ENCODE measurements at places on chromosomes 11 and 22. TPM values are rescaled to one million over a fixed set of nuclear protein-coding genes. Genes with fewer than 3 reads are reported as not detected.

KREMEN1 gene
- polyA plus RNA-seq: 5.1 TPM

SPTBN2 gene
- 0.41 TPM for polyA plus RNA-seq

PDE2A gene
- polyA plus RNA-seq: 0.06 TPM

CAPN5 gene
- polyA plus RNA-seq: 26.9 TPM

GRCh38 chr11:102179371-102179770 is 69.1 kb downstream of the YAP1 start:
- DNase-seq: no peak

- DNase-seq: peak; percentile 82
These were observed 293.7 kb downstream of the DDX10 start for GRCh38 chr11:108958368-108959104.

- DNase-seq: no peak
These were observed 20.8 kb upstream of the GAB2 start for GRCh38 chr11:78438298-78438975.

DNA sequence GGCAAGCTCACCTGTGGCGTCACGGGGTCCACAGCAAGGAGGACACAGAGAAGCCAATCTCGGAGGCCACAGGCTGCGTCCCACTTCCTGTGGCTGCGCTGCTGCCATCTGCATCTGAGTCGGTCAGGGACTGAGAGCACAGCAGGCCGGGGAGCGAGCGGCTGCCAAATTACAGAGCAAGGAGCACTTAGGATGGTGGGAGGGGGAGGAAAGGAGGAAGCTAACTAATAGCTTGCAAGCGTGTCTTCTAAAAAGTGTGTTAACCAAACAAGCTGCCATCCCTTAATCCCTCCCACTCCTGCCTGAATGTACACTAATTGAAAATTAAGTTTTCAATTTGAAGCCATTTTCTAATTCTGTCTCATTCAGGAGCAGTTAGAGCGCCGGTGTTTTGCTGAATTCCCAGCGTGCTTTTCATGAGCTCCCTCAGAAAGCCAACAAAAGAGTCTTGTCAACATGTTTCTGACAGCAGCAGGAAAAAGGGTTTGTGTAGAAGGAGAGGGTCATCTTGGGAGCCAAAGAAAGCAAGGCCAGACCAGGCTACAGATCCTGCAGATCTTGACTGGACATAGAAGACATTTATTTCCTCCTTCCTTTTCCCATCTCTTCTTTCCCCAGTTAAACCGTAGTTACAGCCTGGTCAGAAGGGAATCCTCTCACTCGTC is 42.4 kb upstream of the API5 start:
- no peak for DNase-seq

DNA sequence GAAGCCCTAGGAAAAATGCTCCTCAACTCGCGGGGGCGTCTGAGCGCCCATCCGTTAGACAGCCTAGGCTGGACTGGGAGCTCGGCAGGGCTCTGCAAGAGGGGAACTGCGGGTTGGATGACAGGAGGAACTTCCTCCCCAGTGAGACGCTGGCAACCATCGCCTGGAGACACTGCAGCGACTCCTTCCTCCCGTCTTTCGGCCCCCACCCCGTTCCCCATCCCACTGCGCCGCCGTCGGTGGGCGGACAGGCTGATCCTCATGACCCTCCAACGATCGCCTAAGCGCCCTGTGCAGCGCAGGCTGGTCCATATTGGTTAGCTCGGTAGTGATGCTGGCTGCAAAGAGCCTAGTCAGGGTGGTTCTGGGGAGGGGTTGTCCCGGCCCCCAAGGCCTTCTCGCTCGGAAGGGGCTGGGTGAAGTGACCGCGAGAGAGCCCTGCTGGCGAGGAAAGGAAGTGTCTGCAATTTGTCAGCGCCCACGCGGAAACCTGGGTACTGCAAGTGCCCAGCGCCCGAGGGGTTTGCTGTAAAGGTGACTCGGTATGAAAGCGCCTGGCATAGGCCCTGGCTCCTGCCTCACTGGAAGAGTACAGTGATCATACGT is 638 bp downstream of the NRGN start:
- DNase-seq: no peak

GRCh38 chr11:80814813-80815212 is 1374.0 kb upstream of the TENM4 start:
- DNase-seq: no peak

GRCh38 chr22:36366291-36366708 is 21.5 kb downstream of the MYH9 start:
- DNase-seq: peak; percentile 68

DNA sequence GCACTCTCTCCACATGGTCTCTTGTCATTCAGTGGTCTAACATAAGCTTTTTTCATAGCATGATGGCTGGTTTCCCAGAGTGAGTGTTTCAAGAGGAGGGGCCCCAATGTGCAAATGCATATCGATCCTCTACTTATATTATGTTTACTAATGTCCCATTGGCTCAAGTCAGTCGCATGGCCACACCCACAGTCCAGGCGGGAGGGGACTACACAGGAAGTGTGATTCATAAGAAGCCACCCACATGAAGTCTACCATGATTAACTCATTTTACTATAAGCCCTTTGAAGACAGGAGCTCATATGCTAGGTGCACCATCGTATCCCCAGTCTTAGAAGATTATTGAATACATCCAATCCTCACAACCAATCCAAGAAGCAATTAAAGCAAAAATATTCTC is 89.5 kb upstream of the ISX start:
- DNase-seq: no peak

DNA sequence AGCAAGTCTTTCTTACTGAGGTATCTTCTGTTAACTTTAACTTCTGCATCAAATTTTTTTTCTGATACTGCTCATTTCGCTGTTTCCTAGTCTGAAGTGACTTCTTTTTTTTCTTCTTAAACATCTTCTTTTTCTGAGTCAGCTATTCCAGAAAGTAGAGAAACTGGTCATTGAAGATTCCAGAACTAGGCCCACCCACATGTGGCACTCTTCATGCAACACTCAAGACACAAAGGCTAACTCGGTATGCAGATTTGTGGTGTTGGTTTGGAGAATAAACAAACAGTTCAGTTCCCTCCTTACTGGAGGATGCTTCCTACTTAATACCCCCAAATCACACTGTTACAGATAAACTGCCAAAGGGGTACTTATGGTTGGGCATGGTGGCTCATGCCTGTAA is 25.2 kb upstream of the MTCH2 start:
- DNase-seq: peak; percentile 13

- DNase-seq: no peak
These were observed 41.0 kb upstream of the TENM4 start for GRCh38 chr11:79481795-79482194.

DNA sequence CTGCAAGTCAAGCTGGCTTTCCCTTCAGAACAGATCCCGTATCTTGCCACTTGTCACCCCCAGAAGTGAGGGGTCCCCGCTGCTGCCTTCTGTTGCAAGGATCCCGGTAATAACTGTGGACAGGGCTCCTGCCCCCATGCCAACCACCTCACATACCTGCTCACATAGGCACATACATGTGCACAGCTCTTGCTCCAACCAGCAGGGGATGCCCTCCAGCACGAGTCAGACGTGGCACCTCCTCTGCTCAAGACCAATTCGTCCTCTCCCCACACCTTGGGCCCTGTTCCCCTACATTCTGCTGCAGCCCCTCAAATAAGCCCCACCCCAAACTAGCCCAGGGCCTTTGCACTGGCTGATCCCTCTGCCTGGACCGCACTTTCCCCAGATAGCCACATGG is 163.3 kb downstream of the CRYBB2 start:
- DNase-seq: no peak

DNA sequence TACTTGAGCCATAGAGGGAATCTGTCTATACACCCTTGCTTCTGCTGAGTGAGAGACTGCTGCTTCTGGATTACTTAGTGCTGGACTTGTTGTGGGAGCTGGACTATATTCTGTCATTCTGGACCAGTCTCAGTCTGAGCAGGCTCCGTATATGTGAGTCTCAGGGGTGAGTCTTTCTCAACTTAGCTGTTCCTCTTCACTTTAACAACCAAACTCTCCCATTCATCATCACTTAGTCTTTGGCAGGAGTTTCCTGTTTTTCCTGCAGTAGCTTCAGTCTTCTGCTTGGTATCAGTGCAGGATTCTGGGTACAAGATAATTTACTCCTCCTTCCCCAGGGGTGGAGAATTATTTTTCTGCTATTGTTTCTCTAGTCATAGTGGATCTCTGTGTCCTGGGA is 779.5 kb downstream of the METTL15 start:
- no peak for DNase-seq

- DNase-seq: no peak
These were observed 28.7 kb downstream of the INCENP start for GRCh38 chr11:62152245-62153086.

DNA sequence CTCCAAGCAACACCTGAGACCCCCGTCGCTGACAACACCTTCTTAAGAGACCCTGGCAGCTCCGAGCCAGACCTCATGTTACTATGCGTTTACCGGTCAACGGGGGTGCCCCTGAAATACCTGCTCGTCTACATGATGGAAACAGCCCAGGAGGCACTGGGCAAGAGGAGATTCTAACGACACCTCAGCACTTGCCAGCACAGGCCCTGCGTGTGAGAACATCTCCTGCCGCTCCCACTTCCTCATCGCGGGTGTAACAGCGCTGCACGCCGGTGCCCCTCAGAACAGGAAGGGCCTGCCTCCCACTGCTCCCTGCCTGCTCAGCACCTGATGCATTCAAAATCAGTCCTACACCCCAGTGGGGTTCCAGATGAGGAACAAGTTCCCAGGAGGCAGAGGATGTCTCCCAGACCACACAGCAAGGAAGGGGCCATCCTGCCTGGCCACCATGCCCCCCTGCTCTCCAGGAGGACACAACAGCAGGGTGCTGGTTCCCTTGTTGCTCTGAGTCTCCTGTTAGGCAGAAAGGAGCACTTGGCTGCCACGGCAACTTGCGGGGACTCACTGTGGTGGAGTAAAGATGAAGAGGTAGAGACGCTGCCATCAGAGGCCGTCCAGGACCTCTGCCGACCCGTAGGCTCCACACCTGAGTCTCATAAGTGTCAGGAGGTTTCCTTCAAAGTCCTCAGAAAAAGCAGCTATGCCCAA is 2.1 kb downstream of the TOLLIP start:
- DNase-seq: no peak

- peak; percentile 91 for DNase-seq
These were observed 734 bp downstream of the PPP1R14B start for GRCh38 chr11:64245797-64246620.

- no peak for DNase-seq
These were observed 2.3 kb upstream of the TMEM45B start for GRCh38 chr11:129813231-129813791.

- peak; percentile 13 for DNase-seq
These were observed 22.9 kb upstream of the FGF3 start for GRCh38 chr11:69841859-69842698.

- DNase-seq: no peak
These were observed at the start of gene PARVG for GRCh38 chr22:44180706-44181032. TSS of gene PARVG (plus strand) at chr22:44180925. CDS start at chr22:44183330, 2,405 bp downstream.

All from IMR-90 (cell line).